Hindlimb muscle (tissue), 1 donor: ENCODE measurements at places on chromosomes 4 and X. TPM values are rescaled to one million over a fixed set of nuclear protein-coding genes. Genes with fewer than 3 reads are reported as not detected.
A peak's percentile ranks its signal among the peaks of the same experiment; 100 is the strongest.

The PLS3 gene
- polyA plus RNA-seq, result 74.5 TPM

The IL3RA gene
- polyA plus RNA-seq, result 19.4 TPM

GRCh38 chr4:151458148-151458547, 49.2 kb downstream of the FHIP1A start:
- DNase-seq, result no peak

DNA sequence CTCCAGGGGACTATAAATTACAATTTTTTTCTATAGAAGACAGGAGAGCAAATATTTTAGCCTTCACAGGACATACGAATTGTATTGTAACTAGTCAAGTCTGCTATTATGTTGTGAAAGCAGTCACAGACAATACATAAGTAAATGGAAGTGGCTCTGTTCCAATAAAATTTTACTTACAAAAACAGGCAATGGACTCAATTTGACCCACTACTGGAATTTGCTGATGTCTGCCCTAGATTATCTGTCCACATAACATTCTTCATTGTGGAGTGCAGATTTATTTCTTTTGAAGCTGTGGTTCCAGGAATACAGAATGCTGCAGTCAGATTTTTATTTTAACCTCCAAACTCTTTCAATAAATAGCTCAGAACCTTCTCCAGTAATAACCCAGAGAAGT, 330.3 kb downstream of the PPP4R3C start:
- DNase-seq, result no peak

DNA sequence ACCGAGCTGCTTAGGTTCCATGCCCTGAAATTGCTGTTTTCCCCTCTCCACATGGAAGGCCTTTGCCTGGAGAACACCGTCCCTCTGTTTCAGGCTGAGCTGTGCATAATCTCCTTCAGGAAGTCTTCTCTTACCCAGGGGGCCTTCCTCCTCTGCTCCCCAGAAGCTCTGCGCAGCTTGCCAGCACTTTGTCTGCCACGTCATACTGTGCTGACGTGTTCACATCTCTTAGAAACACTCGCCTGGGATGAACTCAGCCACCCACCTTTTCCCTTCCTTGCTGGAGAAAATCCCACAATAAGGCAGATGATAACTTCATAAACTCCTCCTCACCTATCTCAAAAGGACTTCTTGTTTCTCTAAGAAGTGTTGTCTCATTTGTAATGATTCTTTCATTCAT, 110.7 kb downstream of the ARHGAP10 start:
- DNase-seq, result no peak

DNA sequence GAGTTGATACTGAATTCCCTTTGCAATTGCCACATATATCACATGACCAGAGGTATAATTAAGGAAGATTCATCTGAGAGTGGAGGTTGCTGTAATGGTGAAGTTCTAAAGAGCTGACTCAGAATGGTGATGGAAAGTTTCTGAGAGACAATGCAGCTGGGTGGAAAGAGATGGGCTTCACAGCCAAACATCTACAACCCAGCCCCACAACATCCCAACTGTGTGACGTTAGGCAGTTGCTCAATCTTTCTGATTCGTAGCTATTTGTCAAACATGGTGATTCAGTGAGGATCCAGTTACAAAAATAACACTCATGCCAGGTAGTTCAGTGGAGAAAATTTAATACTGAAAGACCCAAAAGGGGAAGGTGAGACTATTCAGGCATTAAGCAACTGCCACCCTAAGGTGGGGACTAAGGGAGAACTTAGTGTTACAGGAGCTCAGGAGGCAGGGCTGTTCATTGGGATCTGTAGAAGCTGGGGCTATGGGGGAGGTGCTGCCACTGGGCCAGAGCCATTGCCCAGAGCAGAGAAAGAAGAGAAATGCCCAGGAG, 6.9 kb upstream of the AFF1 start:
- no peak for DNase-seq

- peak; percentile 56 for DNase-seq
These were observed 98.1 kb upstream of the OTUD4 start for GRCh38 chr4:145278341-145279121.

DNA sequence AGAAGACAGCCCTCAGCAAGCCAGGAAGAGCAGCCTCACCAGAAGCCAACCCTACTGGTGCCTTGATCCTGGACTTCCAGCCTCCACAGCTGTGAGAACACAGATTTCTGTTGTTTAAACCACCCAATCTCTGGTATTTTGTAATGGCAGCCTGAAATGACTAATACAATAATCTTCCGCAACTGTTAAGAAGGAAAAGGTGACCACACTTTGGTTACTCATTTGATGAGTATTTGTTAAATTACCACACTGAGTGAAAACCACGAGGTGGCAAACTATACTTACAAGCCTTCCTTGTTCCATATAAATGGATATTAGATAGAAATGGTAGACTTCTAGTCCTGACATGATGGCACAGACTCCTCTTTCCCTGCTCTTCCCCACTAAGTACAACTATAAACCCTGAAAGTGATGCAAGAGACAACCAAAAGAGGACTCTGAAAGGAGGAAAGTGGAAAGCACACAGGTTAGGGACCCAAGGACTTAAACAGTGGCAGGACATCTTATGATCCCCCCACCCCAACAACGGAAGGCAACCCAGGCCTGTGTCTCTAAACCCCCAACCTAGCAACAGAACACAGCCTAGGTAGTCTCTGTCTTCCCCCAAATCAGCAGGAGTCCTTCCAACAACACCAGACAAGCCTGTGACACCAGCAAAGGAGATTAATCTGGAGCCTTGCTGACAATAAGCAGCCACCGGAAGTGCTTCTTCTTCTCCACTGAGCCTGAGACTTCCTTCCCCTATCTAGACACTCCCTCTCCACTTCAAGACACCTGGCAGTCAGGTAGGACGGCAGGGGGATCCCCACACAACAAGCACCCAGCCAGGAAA, 12.3 kb downstream of the ZNF182 start:
- no peak for DNase-seq

- no peak for DNase-seq
These were observed 32.9 kb upstream of the ETNPPL start for GRCh38 chr4:108795733-108796132.
